Suppressor macrophage treated with lipopolysaccharide for 4 hours (primary cell): ENCODE measurements at places on chromosomes 11 and 22.

DNA sequence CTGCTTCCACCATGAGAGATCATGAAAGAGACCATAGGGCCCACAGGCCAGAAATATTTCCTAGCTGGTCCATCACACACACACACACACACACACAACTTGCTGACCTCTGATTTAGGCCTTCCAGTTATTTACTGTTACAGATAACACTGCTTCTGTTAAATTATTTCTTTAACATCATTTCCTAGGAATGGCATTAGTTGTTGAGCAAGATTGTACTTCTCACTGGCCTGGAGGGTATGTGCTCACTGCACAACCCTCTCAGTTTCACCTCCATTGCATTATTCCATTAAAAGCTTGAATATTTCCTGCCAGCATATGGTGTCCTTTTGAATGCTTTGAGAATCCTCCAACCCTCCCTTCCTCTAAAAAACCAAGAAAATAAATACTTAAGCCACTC lies 104.4 kb downstream of the MICAL2 start:
- DNase-seq: no peak

DNA sequence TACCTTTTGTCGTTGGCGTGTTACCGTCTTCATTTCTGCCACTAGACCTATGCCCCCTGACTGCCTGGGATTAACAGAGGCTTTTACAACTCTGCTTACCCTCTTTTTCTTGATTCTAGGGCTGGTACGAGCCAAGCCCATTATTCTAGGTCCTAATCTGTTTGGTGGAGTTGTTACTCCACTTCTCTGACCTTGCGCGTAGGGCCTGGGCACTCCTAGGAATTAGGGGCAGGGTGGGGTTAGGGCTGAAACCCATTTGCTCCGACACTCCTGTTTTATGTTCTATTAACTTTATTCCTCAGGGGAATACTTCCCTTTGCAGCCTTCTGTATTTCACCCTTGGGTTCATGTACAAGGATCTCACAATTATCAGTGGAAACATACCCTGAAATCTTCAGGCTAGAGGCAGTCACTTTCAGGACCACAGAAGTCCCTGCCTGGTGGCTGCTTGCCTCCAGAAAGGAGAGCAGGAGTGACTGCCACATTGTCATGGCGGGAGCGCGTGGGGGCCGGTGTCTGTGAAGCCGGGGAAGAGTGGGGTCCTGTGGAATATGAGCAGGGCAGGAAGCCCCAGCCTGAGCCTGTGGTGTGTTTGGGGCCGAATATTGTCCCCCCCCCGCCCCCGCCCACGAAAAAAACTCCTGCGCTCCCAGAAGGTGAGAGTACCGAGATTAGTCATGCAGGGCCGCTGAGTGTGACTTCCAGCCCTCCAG lies 731 bp upstream of the SLC37A2 start:
- no peak for DNase-seq

DNA sequence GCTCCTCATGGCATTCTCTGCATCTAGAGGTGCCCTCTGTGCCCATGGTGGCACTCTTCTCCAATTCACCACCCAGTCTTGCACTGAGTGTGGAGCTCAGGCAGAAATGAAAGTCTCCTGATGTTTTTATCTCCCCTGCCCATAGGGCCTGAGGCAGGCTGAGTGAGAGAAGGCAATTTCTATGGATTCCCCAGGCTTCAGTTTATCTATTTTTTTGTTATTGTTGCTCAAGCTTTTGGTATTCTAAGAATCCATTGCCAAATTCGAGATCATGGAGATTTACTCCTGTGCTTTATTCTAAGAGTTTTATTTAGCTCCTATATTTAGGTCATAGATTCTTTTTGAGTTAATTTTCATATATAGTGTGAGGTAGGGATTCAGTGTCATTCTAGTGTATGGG lies 40.7 kb downstream of the TSPAN18 start:
- DNase-seq: no peak

GRCh38 chr11:79501707-79502106 lies 60.9 kb upstream of the TENM4 start:
- no peak for DNase-seq

GRCh38 chr11:72634016-72634415 lies 40.2 kb downstream of the PDE2A start:
- no peak for DNase-seq

DNA sequence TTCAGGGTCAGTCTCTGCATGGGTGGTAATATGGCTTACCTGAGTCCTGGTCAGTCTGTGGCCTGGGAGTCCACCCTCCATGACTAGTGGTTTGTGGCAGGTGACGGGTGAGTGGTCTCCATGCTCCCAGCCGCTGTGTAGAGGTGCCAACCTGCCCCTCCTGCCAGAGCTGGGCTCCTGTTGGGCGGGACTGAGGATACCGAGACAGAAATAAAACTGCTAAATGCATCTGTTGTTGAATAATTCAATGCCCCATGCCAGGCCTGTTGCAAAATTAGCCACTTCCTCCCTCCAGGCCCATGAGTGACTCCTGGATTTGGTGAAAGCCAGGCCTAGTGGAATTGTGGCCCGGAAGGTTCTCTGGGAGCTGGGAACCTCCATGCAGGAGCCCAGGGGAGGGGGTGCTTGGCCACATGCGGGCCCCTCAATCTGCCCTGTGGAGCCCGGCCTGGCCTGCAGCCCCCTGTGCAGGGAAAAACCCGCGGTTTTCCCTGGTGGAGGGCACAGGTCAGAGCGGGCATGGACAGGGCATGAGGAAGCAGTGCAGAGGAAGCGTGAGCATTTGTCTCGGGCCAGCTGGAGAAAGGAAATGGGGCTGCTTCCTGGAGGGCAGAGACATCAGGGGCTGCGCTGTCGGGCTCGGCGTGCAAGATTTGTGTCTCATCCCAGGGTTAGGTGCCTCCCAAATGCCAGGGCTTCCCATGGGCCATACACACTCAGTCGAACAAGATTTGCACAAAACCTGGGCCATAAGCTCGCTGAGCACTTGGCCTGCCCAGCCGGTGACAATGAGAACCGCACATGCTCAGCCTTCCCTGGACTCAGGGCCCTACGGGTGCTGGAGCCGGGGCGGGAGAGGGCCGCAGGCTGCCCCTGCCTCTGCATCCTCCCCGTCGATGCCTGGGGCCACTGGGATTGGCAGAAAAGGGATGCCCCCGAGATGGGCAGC lies 66.9 kb downstream of the KCNQ1 start:
- peak; percentile 64 for DNase-seq

DNA sequence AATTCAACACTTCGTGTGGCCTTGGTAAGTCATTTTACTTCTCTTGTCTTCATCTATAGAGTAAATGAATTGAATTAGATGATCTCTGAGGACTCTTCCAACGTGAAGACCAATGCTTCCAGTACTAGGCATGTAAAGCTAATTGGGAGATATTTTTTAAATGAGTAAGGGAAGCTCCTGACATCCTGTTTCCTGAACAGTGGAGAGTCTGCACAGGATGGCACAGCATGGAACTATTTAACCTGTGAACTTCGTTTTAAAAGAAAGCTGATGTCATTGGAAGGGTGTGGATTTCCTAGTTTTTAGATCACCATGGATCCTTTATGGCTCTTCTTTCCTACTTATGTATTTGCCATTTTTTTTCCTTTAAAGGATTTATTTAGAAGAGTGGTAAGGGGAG lies 48.4 kb upstream of the HSD17B12 start:
- no peak for DNase-seq

DNA sequence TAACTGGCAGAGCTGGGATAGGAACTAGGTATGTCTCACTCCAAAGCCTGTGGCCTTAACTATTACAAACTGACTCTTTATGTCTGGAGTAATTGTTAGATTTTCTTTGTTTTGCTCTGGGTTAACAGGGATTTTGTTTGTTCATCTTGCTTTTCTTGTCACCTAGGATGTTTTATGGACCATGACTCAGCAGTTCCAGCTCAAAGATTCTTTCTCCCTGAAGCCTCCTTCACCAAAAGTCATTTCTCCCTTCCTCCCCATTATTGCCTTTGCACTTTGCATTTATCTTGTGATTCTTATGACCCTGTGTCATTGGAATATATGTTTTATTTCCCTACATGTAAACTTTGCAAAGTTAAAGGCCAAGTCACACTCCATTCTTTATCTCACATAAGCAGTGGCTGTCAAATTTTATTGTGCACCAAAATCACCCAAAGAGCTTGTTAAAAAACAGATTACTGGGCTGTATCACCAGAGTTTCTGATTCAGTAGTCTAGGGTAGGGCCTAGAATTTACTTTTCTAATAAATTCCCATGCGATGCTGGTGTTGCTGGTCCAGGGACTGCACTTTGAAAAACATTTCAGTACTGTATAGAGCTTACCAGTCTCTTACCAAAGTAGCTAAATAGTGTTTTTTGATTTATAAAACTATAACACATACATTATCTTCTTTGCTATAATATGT lies 327.7 kb downstream of the DLG2 start:
- DNase-seq: no peak

- DNase-seq: no peak
Measured at GRCh38 chr11:84012171-84012826, 726.1 kb upstream of the CCDC90B start.

GRCh38 chr22:23457380-23457985 lies 122.6 kb downstream of the IGLL1 start:
- no peak for DNase-seq

DNA sequence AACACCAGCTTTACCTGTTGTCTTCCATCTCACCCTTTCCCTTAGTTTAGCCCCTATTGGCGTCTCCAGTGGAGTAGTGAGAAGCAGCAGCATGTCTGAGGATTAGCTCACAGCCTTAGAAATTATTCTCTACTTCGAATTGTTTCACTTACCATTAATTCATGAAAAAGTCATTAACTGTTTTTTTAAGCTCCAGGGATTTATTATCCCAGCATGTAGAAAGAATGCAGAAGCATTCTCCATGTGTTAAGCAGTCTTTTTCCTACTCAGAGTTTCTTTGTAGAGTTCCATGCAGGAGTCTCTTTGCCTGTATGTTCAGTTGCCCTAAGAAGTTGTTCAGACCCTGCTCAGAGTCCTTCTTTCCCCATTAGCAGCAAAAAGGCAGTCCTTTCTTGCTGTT lies 137.9 kb upstream of the RASSF10 start:
- no peak for DNase-seq

DNA sequence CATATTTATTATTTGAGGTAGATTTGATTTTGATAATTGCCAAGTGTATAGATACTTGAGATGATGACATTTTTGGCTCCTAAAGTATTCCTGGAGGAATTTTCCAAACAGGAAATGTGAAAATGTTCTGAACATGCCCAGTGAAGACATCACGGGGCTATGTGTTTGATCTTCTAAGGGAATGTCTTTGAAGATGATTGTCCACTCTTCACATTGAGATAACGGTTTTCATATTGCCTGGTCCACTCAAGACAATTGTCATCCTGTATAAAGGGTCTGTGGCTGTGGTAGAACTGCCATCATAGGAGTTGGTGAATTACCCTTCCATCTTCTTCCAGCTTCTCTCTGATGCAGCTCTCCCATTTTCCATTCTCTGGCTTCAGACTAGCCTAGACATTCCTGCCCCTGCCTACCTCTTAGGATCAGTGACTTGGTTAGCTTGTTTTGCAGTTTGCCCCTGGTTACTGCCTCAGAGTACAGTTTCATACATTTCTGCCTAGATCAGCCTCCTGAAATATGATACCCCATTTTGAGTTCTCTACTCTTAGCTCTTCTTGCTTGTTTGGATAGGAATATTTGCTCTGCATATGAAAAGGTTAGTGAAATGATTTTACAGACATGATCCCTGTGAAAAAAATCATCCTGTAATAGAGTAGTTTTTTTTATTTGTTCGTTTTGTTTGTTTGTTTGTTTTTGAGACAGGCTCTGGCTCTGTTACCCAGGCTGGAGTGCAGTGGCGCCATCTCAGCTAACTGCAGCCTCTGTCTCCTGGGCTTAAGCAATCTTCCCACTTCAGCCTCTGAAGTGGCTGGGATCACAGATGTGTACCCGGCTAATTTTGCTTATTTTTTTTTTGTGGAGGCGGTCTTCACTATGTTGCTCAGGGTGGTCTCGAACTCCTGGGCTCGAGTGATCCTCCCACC lies 111.4 kb upstream of the SORL1-AS1 start:
- DNase-seq: no peak

GRCh38 chr11:6505577-6506240 lies 8.6 kb downstream of the DNHD1 start:
- DNase-seq: peak; percentile 59

GRCh38 chr11:2414616-2415015 lies 14.1 kb downstream of the TSSC4 start:
- no peak for DNase-seq

GRCh38 chr11:86551288-86552092 lies 120.9 kb downstream of the ME3 start:
- DNase-seq: no peak

DNA sequence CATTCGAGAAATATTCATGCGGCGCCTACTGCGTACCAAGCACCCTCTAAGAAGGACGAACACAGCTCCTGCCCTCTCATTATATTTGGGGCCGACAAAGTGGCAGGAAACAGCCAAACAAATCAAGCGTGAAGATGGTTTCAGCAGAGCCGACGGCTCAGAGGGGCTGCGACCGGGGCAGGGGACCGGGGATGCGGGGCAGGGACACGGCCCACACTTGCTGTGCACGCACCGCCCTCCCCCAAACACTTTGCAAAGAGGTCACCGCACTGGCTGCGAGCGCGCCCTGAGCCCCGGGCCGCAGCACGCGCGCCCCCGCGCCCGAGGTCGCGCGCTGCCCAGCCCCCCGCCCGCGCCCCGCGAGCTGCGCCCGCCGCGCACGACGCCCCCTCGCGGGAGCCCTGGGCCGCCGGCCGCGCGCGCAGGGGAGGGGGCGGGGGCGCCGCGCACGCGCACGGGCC lies 255 bp upstream of the SYNGR1 start:
- DNase-seq: no peak

DNA sequence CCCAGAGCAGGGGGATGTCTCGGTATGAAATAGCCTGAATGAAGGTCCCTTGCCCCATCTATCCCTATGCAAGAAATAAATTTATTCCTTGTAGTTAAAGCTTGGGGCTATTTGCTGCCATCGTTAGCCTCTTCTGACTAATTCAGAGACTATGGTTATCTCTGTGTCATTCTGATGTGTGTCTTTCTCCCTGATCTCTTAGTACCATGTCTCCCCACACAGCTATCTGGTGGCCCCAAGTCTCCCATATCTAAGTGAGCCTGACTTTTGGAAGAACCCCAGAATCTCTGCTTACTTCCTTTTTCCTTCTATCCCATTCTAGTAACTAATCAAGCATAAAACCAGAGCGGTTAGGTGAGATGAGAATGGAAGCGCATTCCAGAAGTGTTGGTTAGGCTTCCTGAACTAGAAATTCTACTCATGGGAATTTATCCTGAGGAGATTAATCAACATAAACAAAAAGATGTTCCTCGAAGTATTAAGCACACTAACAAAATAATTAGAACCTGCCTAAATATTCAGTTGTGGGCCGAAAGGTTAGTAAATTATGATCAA lies 71.4 kb upstream of the BMAL1 start:
- DNase-seq: no peak

DNA sequence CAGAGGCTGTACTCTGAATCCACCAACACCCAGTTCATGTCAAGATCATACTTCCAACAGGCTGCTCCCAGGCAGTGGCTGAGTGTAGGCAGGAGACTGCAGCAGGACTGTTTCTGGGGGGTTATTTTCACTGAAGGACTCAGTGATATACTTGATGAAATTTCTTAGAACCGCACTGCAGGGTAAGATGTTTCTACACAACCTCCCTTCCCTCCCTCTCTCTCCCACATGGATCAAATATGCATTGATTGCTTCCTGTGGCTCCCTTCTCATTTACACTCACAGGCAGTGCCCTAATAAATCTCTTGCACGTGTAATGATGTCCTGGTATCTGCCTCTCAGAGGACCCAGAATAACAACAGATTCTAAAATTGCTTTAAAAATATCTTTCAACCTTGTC lies 251.3 kb upstream of the CCDC179 start:
- no peak for DNase-seq
